Fibroblast of mammary gland (primary cell): ENCODE measurements at places on chromosomes 1 and 21.

GRCh38 chr1:222167111-222167510 is 380.8 kb downstream of the HHIPL2 start:
- DNase-seq, result peak; percentile 97

DNA sequence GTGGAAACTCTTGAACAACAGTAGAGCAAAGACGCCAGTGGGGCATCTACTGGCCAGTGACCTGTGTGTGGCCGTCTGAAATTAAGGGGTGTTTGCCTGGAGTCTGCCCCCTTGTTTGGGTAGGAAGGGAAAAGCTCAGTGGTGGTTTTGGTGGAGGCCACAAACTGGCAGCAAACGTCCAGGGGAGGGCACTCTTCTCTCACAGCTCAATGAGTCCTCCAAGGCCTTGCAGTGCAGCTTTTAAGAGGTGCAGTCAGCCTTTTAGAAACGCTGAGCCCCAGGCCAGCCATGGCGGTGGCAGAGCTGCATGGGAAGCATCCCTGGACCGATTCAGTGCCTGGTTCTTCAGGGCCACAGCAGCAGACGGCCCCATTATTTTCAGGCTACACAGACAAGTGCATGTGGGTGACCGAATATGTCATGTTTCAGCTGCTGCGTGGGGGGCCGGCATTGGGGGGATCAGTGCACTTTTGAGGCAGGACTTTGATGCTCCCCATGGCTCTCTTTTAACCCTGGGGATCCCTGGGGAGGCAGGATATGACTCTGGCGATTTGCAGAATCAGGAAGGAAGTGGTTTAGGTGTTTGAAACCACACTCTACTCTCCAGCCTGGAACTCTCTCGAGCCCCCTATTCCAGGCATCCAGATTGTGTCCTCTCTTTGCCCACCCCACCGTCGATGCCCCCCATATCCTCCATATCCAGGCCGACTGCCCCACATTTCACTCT is 414.0 kb downstream of the PRDM2 start:
- peak; percentile 63 for DNase-seq

GRCh38 chr1:56803561-56804156 is 15.5 kb downstream of the FYB2 start:
- peak; percentile 35 for DNase-seq

DNA sequence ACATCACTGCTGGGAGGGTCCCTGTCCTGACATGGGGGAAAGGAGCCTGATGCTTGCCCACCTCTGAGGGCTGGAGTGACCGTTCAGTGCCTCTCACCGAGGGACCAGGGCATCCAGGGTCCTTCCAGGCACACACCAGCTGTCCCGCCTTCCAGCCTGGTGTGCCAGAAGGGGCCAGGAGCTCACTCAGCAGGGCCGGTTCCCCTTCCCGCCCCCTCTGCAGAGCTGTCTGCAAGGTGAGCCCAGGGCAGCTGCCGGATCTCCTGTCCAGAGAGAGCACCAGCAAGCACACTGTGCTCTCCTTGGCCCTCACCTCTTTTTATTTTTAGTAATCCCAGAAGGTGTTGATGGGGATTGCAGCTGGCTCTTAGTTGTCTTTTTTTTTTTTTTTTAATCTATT is 16.9 kb downstream of the H6PD start:
- no peak for DNase-seq

DNA sequence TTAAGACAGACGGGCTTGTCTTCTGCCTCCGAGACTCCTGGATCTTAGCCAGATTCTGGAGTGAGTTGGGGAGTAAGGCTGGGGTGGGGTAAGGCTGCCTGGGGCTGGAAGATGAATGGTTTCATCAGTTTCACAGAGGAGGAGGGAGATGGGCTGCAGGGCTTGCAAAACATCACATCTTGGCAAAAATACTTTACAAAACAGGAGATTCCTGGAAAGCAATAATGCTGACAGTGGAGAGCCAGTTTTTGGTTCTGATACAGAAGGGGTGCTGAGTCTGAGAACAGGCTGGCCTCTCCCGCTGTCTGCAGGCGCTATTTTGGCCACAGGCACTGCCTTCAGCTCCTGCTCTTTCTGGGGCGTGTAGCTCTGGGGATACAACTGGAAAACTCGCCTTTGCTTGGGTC is 83.4 kb upstream of the KCNE2 start:
- peak; percentile 25 for DNase-seq

DNA sequence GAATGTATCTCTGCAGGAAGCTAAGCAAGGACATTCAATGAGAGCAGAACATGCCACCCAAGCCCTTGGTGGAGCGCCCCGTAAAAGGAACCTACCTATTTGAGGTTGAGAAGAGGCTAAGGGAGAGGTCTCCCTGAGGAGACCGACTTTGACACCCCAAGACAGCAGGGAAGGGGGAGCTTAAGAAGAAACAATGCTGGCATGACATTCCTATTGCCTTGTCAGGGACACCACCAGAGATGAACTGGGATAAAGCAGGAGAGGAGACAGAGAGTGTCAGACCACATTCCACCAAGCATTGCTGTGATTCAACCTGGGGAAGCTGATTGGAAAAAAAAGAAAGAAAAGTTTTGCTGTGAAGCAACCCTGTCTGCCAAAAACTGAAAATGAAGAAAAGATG is 13.3 kb upstream of the S100A2 start:
- no peak for DNase-seq

GRCh38 chr1:184437291-184437690 is 50.5 kb downstream of the C1orf21 start:
- DNase-seq, result no peak

GRCh38 chr1:9294910-9295636 is 2.4 kb downstream of the SPSB1 start:
- peak; percentile 79 for DNase-seq

DNA sequence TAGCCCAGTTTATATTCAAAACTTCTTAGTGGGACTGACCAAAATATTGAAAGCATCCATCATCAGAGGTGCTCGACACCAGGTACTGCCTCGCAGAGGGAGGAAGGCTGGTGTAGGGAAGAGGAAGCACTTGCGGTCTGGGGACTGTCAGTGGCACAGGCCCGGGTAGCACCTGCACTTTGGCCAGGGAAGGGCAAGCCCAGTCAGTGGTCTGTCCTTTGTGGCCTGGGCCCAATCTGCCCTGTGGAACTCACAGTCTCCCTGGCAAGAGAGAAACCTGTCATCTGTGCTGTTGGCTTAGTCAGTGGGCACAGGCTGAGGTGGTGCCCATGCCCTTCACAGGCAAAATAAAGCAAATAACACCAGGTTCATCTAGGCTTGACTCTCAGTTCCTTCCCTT is 77.4 kb downstream of the SYT6 start:
- no peak for DNase-seq

- no peak for DNase-seq
Observed at GRCh38 chr1:162732094-162732493, 58.4 kb upstream of the HSD17B7 start.

- no peak for DNase-seq
Observed at GRCh38 chr1:59410457-59410856, 113.6 kb downstream of the FGGY start.
